Stimulated activated naive B cell treated with anti-CD40 and anti-IgM and Interleukin-4, amounts not matched to agents 10 μg/mL and 1 μg/mL and 100 μg/mL, for 72 hours (primary cell): ENCODE measurements at places on chromosomes 6 and 20.
A peak's percentile ranks its signal among the peaks of the same experiment; 100 is the strongest.

DNA sequence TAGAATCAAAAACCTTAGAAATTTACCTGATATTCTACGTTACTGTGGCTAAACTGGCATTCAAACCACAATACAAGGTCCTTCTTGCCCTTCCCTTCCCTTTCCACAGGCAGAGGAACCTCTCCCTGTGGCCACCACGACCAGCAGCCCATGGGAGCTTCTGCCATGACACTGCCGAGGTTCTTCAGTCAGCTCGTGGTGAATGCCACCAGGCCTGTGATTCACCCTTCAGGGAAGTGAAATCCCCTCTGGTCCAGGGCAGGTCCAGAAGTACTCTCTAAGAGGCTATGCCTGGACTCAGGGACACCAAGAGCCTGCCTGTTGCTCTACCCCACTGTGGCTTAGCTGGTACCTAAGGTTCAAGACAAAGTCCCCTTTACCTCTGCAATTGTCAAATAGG lies 123.0 kb downstream of the HTR1B start:
- DNase-seq = no peak

GRCh38 chr6:137893726-137894125 lies 26.7 kb downstream of the TNFAIP3 start:
- no peak for DNase-seq

DNA sequence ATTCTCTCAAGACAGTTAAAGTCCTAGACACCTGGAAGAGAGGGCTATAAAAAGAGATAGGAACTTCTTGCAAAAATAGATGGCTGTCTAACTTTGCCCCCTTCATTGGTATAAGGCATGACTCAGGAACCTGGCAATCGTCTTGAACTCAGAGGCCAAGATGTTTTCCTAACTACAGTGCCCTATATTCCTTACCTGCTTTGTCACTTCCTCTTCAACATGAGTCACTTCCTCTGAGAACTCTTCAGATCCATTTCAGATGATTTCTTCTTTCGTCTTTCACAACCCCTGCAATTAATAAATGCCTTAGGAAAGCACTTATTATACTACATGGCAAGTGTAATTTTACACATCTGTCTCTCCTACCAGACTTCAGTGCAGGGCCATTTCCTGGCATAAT lies 83.5 kb downstream of the HAO1 start:
- no peak for DNase-seq

GRCh38 chr6:37791156-37791919 lies 28.2 kb upstream of the ZFAND3 start:
- DNase-seq = peak; percentile 70

GRCh38 chr6:144189351-144189750 lies 39.0 kb downstream of the STX11 start:
- DNase-seq = no peak
